ENCODE measurements at places on chromosomes 13 and 19.

DNA sequence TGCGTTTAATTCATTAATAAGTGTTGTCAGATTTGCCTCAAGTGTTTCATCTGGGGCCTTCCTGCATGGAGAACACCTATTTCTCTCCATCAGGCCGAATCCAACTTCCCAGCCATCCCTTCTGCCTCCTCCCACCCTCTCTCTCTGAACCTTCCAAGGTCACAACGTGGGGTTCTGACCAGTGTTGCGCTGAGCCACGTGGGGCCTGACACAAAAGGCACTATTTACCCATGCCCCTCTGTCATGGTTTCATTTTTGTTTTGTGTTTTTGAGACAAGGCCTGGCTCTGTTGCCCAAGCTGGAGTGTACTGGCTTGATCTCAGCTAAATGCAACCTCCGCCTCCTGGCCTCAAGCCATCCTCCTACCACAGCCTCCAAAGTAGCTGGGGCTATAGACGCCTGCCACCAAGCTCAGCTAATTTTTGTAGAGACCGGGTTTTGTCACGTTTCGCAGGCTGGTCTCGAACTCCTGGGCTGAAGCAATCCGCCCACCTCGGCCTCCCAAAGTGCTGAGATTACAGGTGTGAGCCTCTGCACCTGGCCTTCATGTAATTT, 8.6 kb upstream of the IRGC start:
- no peak for DNase-seq

DNA sequence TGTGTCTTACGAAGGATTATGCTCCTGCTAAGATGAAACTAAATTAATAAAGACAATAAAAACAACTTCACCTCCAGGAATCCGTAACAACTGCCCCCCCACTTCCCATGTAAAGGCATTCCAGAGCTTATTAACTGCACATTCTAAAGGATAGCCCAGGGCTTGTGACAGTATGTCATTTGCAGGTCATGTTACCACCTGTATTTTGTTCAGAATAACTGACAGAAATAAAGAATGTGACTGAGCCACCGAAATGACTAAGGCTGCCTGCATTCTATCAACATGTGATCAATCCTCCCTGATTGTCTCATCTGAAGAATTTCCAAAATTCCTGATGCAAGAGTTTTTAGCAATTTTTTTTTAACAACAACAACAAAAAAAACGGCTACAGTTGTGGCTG, 117.2 kb downstream of the MIPEP start:
- no peak for DNase-seq

GRCh38 chr13:89520468-89520867, 1827.0 kb upstream of the MIR17HG start:
- DNase-seq, result no peak

DNA sequence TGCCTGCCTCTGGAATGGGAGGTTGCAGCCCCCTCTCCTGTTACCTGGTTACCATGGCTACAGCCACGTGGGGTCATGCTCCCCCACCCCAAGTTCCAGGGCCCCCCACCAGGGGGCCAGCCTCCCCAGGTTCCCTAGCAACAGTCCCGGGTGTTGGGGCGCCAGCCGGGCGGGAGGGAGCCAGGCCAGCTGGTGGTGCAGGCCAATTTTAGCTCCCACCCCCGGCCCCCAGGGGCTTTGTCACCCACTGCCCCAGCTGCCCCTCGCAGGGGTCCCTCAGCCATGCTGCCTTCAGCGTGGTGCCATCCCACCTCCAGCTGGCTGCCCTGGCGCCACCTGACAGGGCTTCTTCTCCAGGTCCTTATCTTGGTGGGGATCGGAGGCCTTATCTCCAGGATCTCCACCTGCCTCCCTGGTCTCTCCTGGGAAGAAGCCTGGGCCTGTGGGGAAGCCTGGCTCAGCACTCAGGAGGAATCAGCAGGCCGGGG, 3.0 kb downstream of the MARK4 start:
- no peak for DNase-seq

DNA sequence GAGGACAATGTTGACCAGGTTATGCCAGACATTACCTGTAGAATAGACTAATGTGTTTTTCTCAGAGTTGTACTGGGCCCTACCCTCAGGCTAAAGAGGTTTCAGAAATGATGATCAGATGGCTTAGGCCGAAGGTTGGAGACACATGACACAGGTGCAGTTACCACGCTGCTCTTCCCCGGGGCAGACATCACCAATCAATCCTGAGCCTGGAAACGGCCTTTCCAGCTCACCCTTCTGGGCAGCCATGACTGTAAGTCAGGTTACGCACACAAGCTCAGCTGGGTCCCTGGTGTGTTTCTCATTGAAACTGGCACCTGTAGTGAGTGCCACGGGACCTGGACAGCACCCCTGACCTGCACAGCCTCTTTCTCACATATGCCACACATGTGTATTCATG, 299.3 kb downstream of the UQCRFS1 start:
- no peak for DNase-seq

DNA sequence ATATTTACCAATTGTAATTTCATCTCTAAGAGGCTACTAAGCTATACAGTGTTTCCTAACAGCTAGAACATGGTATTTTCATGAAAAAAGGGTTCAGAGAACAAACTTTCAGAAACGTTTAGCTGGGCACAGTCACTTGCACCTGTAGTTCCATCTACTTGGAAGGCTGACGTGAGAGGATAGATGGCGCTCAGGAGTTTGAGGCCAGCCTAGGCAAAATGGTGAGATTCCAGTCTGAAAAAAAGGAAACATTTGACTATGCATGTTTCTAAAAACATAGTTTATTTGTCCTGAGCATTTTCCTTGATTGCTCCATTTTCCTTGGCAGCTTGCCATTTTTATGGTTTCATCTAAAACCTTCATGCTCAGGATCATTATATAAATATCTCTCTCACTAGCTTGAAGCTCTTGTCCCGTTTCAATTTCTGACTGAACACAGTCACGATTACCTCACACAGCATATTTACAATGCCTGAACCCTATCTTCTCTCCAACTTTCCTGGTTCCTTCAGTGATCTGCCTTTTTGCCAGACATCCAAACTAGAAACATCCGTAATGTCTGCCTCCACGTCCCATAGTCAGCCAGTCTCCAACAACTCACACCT, 200.8 kb downstream of the RGCC start:
- no peak for DNase-seq

DNA sequence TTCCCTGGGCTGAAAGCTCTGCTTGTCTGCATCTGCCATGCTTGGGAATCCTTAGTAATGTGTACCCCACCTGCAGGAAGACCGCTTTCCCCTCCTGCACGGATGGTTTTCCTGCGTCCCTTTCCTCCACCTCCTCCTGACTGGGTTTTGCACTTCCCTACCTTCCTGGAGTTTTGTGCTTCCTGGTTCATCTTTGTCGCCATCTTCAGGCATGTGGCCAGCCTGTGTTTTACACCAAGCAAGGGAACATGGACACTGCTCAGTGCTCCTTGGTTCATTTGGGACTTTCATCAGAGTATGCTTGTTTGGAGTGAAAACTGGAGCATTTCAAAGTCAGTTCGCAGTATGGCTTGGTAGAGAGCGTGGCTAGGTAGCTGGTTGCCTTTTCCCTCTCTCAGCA, 30.7 kb downstream of the ERICH6B start:
- no peak for DNase-seq

GRCh38 chr19:51000981-51001380, 423 bp downstream of the KLK8 start:
- no peak for DNase-seq

DNA sequence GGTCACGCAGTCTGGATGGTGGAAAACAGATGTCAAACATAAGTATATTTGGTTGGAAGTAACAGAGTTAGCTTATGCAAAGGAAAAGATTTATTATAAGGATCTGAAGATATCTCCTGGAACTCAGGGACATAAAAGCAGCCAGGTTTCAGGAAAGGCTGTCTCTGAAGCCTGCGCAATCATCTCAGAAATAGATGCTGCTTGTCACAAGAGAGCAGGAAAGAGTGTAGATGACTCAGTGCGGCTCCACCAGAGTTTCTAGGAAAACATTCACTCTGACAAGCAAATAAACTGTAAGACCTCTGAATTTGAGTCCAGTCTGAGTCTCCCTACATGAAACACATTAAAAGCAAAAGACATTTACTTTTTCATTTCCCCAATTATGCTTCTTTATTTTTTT, 220.4 kb upstream of the HTR2A start:
- DNase-seq, result no peak

- no peak for DNase-seq
These were observed 73.4 kb upstream of the POMP start for GRCh38 chr13:28585561-28585960.

DNA sequence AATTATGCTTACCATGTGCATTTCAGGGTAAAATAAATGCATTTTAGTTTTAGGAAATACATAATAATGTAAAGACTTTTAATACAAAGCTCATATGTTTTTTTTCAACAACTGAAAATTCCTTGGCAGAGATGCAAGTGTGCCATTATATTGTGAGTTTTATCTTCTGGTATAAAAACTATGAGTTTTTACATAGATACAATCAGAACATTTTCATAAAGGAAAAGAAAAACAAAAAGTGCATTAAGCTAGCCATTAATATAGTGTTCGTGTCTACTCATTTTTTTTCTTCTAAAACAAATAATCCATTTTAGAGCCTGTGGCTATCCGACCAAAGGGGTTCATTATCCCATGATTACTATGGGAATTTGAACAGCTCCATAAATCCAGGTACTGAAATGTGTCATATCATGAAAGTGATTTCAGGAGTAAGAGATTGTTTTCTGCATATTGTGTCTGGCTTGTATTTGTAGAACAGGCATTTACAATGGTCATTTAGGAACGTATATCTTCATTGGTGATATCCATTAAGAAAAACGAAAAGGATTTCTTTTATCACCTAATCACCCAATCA, 236.9 kb upstream of the SLC10A2 start:
- DNase-seq, result no peak

DNA sequence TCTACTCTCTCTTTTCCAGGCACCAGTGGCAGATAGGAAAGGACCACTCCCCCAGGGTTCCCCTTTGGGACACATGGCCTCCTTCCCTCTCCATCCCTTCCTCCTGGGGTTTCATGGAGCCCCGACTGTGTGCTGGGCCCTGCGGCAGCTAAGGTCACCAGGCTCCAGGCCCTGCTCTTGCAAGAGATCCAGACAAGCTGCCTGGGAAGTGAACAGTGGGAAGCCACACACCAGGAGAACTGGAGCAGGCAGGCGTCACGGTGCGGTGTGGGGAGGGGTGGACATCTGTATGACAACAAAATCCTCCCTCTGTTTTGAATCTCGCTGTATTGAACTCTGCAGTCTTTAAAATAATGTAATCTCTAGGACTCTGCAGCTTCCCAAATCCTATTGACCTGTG, 330.1 kb downstream of the UQCRFS1 start:
- DNase-seq, result no peak

DNA sequence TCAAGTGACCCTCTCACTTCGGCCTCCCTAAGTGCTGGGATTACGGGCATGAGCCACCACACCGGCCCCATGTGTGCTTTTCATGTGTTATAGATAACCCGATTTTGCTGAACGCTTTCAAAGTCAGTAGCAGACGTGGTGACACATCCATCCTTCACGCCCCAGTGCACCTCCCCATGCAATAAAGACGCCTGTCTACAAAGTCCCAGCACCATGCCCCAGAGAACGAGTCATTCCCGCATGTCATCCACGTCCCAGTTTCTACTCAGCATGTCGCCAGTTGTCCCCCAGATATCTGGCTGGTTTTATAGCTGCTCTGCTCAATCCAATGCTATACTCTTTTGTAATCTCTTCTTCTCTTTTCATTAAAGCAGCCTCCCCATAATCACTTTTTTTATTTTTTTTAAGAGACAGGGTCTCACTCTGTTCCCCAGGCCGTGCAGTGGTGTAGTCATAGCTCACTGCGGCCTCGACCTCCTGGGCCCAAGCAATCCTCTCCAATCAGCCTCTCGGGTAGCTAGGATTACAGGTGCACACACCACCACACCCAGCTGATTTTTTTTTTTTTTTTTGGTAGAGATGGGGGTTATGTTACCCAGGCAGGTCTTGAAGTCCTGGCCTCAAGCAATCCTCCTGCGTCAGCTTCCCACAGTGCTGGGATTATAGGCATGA, 42.5 kb downstream of the DNM2 start:
- no peak for DNase-seq

GRCh38 chr19:40754611-40755247, 3.7 kb downstream of the SNRPA start:
- no peak for DNase-seq

DNA sequence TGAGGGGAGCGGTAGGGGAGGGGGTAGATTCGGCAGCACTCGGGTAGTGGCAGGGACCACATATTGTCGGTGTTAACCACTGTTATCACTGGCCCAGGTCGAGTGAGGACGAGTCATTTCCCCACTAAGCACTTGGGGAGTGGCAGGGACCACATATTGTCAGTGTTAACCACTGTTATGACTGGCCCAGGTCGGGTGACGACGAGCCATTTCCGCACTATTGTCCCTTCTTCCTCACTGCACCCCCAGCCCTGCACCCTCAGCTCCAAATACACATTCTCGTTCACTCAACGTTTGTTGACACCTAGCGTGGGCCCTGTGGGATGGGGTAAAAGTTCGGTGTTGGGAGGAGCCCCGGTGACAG, 467 bp upstream of the CLN5 start:
- DNase-seq, result peak; percentile 32

DNA sequence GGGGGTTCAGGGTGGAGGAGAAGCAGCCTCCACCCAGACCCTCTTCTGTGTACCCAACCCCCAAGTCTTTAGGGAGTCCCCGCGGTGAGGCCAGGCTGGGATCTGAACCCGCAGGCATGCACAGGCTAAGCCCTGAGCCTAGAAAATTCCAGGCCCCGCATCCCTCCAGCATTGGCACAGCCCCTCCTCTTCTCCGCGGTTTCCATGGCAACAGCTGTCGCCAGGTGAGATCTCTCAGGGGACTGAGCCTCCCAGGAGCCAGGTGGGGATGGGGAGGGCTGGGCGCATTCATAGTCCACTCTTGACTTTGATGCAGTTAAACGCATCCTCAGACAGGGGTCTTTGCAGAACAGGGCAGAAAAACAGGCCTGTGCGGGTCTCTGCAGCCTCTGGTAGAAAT, 48.3 kb upstream of the USP29 start:
- DNase-seq, result no peak

GRCh38 chr19:40640744-40641143, 39.6 kb downstream of the LTBP4 start:
- DNase-seq, result no peak

GRCh38 chr13:28373810-28374209, 121.1 kb downstream of the FLT1 start:
- DNase-seq, result no peak

DNA sequence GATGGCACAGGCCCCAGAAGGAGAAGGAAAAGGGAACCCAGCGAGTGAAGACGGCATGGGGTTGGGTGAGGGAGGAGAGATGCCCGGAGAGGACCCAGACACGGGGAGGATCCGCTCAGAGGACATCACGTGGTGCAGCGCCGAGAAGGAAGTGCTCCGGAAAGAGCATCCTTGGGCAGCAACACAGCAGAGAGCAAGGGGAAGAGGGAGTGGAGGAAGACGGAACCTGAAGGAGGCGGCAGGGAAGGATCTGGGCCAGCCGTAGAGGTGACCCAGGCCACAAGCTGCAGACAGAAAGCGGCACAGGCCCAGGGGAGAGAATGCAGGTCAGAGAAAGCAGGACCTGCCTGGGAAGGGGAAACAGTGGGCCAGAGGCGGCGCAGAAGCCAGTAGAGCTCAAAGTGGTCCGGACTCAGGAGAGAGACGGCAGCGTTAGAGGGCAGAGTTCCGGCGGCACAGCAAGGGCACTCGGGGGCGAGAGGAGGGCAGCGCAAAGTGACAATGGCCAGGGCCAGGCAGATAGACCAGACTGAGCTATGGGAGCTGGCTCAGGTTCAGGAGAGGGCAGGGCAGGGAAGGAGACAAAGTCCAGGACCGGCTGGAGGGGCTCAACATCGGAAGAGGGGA, 1.1 kb downstream of the PPP1R12C start:
- DNase-seq, result no peak

All from stimulated activated CD4-positive, alpha-beta T cell treated with anti-CD3 and anti-CD28 coated beads, Interleukin-1b, Interleukin-23, amount 100 ng/mL, for 1 hour (primary cell).